ENCODE measurements at places on chromosomes 7 and 10.

DNA sequence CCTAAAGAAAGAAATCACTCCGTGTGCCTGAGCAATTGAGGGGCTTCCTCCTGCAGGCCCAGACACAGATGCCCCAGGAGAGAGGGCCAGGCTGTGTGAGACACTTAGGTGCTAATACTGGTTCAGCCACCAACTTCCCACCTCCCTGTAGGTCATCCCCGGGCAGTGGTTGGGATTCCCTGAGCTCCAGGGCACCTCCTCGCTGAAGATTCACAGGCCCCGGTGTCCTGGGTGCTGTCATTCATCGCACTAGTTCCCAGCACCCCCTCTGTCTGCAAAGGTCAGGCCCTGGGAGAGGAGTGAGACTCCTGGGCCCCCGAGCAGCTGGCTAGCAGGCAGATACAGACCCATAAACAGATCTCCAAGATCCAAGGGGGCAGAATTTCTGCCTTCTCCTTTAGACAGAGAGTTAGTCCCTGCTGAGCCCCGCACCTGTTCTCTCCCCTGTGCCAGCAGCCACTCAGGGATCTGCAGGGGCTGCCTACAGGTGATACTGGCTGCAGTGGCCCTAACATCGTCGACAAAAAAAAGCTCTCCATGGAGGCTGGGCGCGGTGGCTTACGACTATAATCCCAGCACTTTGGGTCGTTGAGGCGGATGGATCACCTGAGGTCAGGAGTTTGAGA lies 38.2 kb upstream of the GTF2I start:
- DNase-seq, result no peak

- DNase-seq, result no peak
Measured at GRCh38 chr10:127353544-127353943, 157.2 kb upstream of the INSYN2A start.

DNA sequence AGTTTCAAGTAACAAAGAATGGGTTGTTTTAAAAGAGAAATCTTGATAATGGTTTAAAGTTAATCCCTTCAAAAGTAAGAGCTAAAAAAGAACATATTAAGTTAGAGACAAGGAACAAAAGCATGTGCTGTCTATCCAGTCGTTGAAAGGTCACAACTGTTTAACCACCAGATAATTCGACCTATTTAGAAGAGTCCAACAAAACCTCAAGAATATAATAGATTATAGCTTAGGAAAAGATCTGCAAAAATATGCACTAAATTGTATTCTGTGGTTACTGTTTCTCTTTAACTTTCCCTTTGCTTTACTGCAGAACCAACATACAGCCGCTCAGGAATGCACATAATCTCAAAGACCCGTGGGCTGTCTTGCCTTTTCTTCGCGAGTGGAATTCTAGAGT lies 74.9 kb downstream of the PCGF5 start:
- no peak for DNase-seq

- no peak for DNase-seq
Measured at GRCh38 chr10:60916025-60916424, 28.0 kb downstream of the RHOBTB1 start.

DNA sequence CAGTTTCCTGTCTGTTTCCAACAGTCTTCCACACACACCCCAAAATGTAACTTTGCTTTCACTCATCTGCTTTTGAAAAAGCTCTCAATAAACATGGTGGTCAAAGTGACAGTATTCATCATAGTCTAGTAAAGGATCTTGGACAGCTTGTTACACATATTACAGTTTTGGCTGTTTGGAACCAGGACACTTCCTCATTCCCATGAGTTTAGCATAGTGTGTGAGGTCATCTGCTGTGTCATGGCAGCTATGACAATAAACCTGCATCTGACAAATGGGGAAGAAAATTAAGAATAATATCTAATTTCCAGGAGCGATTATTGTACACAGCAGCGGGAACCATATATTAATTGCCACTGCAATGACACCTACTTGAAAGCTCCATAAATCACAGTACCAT lies 184.3 kb upstream of the SLC26A5 start:
- DNase-seq, result peak; percentile 5

DNA sequence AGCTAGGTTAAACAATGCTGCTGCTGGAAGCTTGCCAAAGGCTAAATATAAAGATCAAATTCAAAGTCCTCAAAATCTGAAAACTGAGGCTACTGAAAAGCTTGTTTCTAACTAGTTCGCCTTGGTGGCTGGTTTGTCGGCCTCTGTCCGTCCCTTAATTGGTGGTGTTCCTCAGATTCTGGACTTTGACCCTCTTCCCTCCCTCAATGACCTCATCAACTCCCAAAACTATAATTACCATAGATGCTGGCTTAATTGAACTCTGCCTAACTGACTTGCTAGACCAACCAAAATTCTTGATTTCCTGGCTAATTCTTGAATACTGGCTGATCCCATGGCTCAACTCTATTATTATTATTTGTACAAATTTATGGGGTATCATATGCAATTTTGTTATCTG lies 15.6 kb downstream of the ARHGAP21 start:
- no peak for DNase-seq

GRCh38 chr10:101258179-101258885 lies 29.1 kb upstream of the LBX1 start:
- no peak for DNase-seq

DNA sequence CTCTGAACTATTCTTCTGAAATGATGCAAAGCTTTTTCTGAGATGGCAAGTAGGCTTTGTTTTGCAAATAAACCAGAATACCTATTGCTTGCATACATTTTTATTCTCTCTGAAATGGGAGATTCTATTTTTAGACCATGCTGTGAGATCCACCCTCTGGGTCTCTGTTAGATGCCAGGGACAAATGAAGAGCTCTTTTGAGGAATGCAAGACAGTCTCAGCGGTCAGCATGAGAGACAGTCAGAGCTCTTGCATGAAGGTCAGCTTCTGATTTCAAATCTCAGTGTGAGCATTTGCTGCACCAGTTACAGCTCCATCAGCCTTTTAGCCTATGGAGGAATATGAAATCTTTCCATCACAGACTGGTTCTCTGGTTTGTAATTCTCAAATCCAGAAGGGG lies 429.9 kb upstream of the KLF6 start:
- DNase-seq, result no peak

GRCh38 chr7:95609277-95609971 lies 13.1 kb upstream of the PDK4 start:
- no peak for DNase-seq

- DNase-seq, result no peak
Measured at GRCh38 chr10:42952931-42953683, 123.8 kb upstream of the RET start.

GRCh38 chr10:91073286-91073979 lies 147.0 kb upstream of the PCGF5 start:
- no peak for DNase-seq

DNA sequence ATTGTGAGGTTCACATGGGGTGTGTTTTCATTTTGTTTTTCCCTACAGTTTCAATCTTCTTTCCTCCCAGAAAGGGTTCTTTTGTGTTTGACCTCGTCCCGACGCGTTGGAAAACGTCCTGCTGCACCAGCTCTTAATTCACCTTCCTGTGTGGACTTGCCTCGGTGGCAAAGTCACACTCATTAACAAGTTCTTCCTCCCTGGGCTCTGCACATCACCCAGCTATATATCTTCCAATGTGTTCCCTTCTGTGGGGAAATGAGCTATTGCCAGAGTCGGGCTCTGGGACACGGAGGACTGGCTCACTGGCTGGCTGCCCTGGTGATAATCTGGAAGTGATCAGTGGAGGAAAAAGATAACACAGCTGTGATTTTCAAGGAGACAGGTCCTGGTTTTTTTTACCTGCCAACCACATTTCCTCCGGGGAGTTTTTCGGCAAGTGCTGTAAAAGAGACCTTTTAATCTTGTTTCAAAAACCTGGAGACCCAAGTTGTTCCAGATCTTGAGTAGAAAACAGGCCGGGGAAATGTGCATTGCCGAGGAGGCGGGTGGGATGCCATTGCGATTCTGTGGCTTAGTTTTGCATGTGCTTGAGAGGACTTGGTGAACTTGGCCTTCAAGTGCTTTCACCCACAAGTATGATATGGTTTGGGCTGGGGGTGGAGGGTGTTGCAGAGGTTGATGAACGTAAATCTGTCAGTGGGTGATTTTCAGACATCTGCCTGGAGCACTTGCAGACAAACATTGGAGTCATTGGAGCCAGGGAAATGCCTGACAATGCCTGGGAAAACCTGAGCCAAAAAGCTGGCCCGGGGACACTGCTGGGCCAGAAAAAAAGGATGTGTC lies 96.5 kb upstream of the CREB5 start:
- no peak for DNase-seq

DNA sequence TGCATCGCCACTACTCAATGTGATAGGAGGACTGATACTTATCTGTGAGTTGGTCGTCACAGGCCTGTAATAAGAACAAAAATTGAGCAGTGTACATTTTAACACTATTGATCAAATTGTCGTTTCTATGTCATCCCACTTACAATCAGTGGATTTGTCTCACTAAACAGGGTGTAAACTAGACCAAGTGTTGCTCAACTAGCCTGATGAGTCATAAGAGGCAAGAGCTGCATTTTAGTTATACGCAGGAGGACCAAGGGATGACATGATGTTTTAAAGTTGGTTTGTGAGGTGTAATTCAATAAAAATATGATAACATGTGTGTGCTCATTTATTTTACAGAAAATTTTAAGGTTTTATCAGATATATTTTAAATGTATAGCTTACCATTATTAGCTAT lies 1239.2 kb downstream of the REEP3 start:
- DNase-seq, result no peak

GRCh38 chr10:43930777-43931176 lies 282.1 kb upstream of the ZNF32 start:
- DNase-seq, result no peak

DNA sequence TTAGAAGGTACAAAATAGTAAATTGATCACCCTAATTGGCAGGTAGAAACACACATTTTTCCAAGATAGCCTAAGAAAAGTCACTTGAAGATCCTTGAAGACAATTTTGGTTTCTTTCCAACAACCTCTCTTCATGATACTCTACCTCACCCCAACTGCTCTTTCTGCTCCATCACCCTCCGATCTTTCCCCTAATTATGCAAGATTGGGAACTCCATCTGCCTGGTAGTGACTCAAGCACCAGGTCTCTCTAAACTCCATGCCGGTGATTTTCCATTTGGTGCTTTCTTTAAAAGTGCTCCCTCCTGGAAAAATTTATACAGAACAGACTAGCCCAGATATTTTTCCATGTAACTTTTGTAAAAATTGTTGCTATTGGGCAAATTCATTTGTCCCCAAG lies 1.1 kb upstream of the AKR1B1 start:
- DNase-seq, result no peak

DNA sequence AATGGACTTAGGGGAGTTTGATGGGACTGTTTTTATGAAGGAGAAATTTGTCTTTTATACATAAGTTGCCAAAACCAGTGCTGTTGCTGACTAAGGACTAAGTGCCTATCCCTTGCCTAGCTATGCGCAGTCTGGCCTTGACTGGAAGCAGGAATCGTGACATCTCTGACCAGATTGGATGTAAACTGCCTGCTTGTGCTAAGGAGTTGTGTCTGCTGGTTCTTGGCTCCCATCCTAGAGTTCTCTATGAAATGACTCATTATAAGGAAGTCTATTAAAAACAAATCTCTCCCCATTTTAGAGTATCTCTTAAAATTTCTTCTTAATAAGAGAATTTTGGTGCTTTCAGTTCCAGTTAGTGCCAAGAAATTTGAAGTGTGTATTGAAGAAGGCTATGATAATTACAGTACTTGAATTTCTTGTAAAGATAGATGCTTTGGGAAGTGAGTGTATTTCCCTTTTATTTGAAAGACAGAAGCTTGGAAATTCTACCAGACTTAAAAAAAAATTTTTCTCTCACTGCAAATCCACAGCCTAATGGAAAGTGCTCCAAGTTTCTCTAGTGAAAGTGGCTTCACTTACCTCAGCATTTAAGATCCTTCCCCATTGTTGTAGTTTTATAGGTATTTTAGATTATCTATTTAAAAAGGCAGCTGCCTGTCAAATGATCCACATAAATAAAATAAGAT lies 77.6 kb downstream of the BICC1 start:
- no peak for DNase-seq

GRCh38 chr7:7486362-7486761 lies 49.3 kb downstream of the COL28A1 start:
- no peak for DNase-seq

DNA sequence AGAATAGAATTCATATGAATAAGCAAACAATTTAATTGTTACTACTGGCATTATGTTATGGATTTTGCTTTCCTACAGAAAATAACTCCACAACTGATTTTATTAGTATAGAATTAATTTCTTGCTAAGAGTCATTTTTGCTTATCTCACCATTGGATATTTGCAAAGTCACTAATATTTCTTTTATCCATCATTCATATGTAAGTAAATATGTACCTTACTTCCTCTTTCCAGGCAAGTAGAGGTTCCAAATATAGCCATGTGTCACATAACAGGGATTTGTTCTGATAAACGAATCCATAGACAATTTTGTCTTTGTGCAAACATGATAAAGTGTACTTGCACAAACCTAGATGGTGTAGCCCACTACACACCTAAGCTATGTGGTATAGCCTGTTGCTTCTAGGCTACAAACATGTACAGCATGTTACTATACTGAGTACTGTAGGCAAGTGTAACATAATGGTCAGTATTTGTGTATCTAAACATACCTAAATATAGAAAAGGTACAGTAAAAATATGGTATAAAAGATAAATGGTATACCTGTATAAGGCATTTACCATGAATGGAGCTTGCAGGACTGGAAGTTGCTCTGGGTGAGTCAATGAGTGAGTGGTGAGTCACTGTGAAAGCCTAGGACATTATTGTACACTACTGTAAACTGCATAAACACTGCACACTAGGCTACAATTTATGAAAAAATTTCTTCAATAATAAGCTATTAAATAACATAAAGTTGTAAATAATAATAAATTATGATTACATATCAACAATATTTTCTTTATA lies 18.3 kb downstream of the KLLN start:
- no peak for DNase-seq

- DNase-seq, result no peak
Measured at GRCh38 chr10:88943778-88944177, 8.8 kb downstream of the ACTA2 start.

DNA sequence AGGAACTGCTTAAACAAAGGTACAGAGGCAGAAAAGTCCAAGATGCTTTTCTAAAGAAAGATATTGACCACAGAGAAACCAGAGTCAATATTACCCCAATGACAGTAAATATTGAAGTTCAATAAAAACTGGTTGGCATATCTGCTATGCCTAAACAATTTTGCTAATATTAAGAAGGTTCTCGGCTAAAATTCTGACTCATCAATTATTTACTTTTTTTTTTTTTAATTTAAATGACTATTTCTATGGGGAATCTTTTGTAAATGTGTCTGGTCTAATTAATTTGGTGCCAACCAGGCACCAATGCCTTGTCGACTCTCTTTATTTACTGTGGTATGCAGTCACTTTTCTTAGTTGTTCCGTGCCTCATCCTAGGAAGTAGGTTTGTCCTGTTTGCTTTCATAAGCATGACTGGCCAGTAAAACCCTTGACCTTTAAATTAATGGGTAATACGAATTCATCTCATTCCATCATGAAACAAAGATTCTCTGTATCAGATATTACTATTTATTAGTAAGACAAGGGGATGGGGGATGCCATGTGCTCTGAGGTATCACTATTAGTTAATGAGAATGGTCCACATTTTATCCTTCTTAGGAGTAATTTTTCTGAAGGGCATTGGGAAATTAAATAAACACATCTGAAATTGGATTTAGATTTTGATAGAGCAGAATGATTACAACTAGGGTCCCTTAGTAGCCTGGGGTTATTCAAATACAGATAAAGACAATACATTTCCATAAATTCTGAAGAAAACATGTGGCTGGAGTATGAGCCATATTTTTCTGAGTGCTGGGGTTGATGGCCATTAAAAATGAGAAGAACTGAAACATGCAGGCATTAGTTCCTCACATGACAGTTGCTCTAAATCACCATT lies 154.4 kb downstream of the VTI1A start:
- DNase-seq, result no peak
